ENCODE measurements at places on chromosomes 4 and X. TPM values are rescaled to one million over a fixed set of nuclear protein-coding genes. Genes with fewer than 3 reads are reported as not detected.

DNA sequence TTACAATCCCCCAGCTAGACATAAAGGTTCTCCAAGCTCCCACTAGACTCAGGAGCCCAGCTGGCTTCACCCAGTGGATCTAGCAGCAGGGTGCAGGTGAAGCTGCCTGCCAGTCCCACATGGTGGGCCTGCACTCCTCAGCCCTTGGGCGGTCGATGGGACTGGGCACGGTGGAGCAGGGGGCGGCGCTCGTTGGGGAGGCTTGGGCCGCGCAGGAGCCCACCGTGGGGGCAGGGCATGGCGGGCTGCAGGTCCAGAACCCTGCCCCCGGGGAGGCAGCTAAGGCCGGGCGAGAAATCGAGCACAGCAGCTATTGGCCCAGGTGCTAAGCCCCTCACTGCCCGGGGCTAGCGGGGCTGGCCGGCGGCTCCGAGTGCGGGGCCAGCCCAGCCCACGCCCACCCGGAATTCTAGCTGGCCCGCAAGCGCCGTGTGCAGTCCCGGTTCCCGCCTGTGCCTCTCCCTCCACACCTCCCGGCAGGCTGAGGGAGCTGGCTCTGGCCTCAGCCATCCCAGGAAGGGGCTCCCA is 9.6 kb upstream of the KLF8 start:
- no peaks in the 10 kb centered on the region for H3K4me1 ChIP-seq
- no peaks in the 10 kb centered on the region for H3K27me3 ChIP-seq

DNA sequence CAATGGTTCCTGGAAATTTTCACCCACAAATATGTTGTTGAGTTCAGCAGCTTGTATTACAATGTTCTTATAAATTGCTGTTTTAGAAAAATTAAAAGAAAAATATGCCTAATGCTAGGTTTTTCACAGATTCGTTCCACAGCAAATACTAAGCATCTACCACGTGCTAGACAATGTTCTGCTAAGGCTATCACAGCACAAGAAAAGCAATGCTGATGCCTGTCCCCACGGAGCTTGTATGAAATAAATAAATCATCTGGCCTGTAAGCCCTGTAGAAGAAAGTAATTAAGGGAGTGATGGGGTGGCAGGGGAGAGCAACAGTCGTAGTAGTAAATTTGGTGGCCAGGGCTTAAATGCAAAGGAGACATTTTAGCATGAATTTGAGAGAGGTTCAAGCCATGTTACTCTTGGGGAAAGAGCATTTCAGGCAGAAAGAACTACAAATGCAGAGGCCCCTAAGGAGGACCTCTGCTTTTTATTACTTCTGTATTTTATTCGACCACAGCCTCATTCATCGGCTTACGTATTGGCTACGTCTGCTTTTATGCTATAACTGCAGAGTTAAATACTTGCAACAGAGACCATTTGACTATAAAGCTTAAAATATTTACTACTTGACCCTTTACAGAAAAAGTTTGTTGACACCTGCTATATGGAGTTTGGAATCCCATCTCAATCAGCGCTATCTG is 36.3 kb downstream of the ARAP2 start:
- no peaks in the 10 kb centered on the region for H3K4me1 ChIP-seq
- DNase-seq, result no peak
- H3K4me3 ChIP-seq, result no peak overlapping the region
- H3K27ac ChIP-seq, result no peak overlapping the region
- no peaks in the 10 kb centered on the region for H3K27me3 ChIP-seq
- no peaks in the 10 kb centered on the region for H3K36me3 ChIP-seq

The MORC4 gene
- total RNA-seq, result 8.9 TPM

The KIAA1210 gene
- total RNA-seq, result not detected

The CACNA1F gene
- total RNA-seq, result not detected

The LYAR gene
- total RNA-seq, result 22.7 TPM
